ENCODE measurements at places on chromosomes 16 and 17.

DNA sequence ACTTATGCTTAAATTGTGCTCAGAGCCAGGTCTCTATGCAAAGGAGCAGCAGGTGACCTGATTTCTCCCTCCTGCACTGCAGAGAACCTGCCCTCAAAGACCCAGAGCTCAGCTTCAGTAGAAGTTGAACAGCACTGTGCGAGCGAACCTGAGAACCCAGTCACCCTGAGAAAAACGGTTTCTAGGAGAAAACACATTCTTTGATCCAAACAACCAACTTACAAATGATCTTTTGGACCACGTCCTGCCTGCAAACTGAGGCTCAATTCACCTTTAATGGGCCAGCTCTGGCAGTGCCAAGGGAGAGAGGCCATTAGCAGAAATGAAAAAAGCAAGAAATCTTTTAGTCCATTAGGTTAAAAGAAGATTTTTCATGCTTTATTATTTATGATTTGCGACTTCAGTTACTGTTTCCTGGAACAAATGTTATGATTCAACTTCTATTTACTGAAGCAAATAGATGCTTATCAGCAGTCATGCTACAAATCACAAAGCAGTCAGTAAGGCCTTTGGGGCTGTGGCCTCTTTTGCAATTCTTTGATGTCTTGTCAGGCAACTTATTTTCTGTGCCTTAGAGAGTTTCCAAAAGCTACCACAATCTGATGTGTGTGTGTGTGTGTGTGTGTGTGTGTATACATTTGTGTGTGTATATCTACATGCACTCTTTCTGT lies 65.7 kb upstream of the LRRC37A3 start:
- DNase-seq: peak; percentile 68

DNA sequence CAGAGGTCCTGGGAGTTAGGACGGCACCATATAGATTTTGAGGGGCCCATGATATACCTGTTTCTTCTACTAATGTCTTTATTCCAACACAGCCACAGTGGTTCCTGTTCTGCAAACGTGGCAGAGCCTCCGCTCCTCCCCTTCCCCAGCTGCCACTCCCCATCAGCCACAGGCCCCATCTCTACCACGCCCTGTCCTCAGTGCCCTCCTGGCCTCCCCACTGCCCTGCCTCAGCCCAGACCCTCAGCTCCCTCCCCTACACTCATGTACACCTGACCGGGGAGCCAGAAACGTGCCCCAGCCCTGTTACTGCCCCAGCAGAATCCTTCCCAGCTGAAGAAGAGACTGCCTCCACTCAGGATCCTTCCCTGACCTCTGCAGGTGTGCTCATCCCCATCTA lies 11.9 kb upstream of the RBFOX3 start:
- DNase-seq: no peak

DNA sequence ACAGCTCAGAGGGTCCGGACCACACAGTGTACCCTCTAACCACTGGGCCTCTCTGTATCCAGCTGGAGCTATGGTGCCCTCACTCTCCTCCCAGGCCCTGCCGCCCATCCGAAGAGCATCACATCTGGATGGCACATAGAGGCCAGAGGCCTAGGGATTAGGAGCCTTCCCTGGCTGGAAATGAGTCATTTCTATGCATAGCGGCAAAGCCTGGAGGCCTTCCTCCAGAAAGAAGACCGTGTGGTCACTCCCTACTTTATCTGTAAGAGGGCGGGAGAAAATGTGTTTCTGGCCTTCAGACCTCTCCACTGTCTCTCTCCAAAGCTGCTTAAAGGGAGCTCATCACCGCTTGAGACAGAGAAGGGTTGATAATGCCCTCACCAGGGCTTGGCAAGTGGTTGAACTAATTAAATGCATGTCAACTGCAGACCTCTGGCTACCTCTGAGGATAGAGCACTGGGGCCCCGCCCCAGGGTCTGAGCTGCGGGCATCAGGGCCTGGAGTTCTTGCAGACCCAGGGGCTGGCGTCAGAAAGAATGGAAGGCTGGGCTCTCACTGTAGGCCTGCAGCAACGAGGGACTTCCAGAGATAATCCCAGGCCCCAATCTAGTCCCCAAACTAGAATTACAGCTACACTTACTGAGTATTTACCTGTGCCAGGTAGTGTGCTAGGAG lies 122.2 kb downstream of the IRX5 start:
- DNase-seq: no peak

- no peak for DNase-seq
Observed at GRCh38 chr17:28161311-28161710, 118.8 kb downstream of the NLK start.

- peak; percentile 82 for DNase-seq
Observed at GRCh38 chr17:70855401-70856054, 686.2 kb downstream of the KCNJ2 start.

- no peak for DNase-seq
Observed at GRCh38 chr17:48160177-48161081, 52.9 kb downstream of the SNX11 start.

DNA sequence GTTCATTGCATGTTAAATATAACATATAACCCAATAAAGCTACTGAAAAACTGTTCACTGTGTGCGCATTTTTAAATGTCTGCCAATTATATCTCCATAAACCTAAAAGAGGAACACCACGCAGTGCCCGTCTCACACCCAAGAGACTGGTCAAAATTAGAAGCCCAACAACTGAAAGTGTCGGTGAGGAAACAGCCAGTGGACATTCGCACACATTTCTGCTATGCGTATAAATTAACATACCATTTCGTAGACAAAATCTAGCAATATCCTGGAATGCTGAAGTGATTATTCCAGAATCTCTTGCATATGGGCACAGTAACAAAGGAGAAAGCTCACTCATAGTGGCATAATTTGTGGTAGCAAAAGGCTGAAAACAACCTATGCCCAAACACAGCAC lies 55.9 kb downstream of the CPPED1 start:
- no peak for DNase-seq

DNA sequence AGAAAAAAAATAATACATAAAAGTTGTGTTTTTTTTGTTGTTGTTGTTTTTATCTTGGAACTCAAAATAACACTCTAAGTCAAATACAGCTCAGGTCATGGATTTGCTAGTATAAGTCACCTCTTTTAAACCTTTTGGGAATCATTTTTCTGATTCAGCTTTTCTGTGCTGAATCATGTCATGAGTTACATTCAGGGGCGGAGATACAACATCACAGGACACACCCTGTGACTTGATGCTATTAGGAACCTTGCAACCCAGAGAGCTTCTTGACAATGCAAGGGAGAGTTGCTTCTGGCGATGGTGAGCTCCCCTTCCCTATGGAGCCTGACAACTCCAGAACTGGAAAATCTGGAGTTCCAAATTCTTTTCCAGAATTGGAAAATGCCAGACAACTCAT lies 358.3 kb upstream of the C16orf82 start:
- DNase-seq: no peak

GRCh38 chr17:41456204-41456603 lies 11.0 kb downstream of the KRT32 start:
- no peak for DNase-seq

DNA sequence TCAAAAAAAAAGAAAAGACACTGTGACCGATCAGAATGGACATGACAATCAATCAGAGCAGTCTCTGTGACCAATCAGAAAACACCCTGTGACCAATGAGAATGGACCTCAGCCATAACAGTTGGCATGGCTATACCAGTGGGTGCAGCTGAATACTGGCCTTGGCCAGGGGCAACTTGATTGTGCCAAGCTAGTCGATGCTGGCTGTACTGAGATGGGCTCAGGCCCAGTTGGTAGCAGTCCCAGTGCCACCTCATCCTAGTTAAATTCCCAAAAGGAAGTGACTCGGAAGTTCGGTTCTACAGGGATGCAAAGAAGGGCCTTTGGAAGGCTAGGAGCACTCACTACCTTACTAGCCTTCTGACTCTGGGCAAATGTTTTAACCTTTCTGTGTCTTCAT lies 37.2 kb upstream of the BCO1 start:
- no peak for DNase-seq

DNA sequence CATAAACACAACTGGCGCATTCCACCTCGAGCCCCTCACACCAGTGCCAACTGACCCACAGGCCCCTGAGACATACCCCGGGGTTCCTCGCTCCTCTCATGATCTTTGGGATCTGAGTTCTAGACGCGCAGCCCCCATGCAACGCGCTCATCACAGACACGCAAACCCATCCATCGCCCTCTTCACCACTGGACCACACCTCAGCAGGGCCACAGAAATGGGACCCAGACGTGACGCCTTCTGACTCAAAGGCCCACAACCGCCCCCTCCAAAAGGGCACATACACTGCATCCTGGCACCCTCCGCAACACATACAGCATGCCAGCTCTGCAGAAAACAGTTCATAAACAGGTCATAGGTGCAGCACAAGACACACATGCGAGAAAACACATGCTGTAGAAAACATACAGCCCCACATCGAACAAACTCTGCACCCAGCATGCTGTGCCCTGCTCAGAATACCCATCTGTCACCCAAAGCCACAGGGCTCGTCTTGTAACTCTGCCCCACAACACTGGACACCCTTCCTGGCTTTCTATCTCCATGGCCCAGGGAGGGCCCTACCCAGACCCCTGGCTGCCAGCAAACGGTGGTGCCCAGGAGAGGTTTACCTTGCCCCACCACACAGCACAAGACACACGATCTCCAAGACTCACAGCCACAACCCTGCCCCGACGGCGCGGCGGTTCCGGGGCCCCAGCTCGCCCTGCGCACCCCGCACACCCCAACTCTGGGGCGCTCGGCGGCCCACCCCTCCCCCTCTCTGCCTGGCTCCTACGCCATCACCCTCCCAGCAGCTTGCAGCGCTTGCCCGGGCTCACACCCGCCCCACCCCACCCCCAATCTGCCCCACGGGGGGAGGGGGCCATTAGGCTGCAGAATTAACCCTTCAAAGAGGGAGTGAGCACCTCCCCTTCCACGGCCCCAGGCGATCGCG lies 887 bp downstream of the ZBTB4 start:
- DNase-seq: no peak

All from epithelial cell of prostate (primary cell).